ENCODE measurements at places on chromosomes 7 and 10.

- no peak for DNase-seq
Observed at GRCh38 chr10:82618007-82618406, 743.0 kb downstream of the NRG3 start.

GRCh38 chr7:36088553-36088952 lies 64.5 kb upstream of the EEPD1 start:
- no peak for DNase-seq

DNA sequence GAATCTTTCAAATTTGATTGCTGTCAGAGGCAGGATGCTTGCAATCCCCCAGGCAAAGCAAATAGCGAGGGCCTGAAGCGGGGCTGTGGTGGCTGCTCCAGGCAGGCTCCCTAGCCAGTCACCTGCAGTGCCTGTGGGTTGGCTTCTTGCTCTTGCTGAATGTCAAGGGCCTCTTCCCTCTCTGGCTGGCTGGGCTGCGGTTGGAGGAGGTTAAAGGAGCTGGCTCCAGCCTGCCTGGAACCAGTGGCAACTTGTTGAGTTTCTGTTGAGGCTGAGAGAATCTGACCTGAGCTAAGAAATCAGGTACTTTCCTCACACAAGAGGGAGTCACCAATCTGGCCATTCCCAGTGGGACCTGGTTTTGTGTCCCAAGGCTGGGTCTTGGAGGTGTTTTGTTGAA lies 134.7 kb downstream of the TMEM178B start:
- DNase-seq, result no peak

GRCh38 chr7:116984917-116985316 lies 31.6 kb downstream of the ST7 start:
- DNase-seq, result no peak

DNA sequence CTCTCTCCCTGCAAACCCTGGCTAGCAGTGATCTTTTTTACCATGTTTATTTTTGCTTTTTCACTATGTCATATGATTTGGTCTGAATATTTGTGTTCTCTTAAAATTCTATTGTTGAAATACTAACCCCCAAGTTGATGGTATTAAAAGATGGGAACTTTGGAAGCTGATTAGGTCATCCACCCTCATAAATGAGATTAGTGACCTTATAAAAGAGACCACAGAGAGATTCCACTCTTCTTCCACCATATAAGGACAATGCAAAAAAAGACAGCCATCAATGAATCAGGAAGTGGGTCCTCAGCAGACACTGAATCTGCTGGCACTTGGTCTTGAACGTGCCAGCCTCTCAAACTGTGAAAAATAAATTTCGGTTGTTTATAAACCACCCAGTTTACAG lies 112.8 kb upstream of the KCND2 start:
- DNase-seq, result no peak

DNA sequence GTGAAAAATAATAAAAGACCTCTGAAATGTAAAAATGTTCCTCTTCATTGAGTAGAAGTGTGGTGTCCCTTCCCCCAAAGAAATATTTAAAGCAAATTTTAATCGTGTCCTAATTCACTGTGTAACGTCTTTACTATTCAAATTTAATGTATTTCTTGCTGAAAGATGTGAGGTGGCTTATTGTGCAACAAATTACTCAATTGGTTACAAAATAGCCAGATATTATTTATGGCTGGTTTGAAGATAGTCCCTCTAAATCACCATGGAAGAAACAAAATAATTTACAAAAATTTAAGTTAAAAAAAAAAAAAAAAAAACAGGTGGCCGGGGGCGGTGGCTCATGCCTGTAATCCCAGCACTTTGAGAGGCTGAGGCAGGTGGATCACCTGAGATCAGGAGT lies 43.7 kb downstream of the DNAJC12 start:
- no peak for DNase-seq

- no peak for DNase-seq
Observed at GRCh38 chr10:84238909-84239308, 2.4 kb downstream of the LRIT1 start.

GRCh38 chr10:131422731-131423130 lies 111.2 kb upstream of the TCERG1L start:
- DNase-seq, result no peak

- no peak for DNase-seq
Observed at GRCh38 chr7:30926313-30926712, 14.7 kb downstream of the AQP1 start.

DNA sequence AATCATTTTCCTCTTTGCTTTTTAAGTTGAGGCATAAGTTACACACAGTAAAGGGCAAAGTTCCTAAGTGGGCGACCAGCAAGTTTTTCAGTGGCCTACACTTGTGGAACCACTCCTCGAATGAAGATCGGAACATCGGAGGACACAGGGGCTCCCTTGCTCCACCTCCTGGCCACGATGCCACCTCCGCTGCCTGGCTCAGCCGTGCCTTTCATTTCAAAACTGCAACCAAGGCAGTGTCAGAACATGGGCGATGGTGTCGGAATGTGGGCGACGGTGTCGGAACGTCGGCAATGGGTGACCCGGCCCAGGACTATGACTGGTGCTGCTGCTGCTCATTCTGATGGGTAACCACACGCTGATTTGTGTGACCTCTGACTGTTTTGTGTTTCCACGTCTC lies 9.6 kb upstream of the VIPR2 start:
- DNase-seq, result no peak

DNA sequence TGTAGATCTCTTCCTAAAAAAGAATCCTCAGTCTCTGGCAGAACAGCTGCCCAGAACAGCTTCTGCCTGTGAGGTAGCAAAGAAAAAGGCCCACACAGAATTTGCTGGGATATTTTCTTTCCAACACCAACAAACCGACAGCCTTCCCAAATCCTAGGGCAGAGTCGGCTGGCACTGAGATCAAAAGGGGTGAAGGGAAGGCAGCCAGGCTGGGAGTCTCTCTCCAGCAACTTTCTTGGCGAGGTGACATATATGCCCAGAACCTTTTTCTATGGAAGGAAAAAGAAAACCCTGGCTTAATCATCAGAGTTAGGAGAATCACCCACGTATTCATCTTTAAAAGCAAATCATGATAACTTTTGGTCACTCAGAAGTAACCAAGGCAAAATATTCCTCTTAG lies 279.6 kb downstream of the DNAJB6 start:
- DNase-seq, result no peak

DNA sequence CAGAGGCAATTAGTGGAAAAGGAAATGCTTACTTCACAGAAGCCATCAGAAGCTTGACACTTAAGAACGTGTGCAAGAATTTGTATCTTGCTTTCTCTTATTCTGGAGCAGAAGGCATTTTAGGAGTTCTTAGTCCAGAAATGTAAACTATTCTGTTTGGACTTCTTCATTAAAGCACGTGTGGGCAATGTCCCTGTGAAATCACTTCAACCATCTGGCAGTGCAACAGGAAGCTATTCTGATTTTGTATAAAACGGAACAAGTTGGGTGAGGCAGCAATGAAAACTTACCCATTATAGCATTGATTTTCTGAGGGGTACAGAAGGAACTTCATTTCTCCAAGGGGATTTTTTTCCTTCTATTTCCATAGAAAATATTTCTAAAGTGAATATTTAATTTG lies 21.3 kb upstream of the ARHGAP21 start:
- DNase-seq, result no peak

GRCh38 chr10:17236468-17237148 lies 8.6 kb downstream of the VIM start:
- no peak for DNase-seq

DNA sequence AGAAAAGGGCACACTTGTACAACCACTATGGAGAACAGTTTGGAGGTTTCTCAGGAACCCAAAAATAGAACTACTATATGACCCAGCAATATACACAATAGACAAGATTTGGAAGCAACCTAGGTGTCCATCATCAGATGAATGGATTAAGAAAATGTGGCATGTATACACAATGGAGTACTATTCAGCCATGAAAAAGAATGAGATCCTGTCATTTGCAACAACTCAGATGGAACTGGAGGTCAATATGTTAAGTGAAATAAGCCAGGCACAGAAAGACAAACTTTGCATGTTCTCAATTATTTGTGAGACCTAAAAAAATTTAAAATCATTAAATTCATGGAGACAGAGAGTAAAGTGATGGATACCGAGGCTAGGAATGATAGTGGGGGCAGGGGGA lies 118.8 kb downstream of the ZNF467 start:
- no peak for DNase-seq

GRCh38 chr10:60031664-60032063 lies 125.3 kb upstream of the CCDC6 start:
- no peak for DNase-seq

GRCh38 chr7:82335927-82336326 lies 107.7 kb downstream of the CACNA2D1 start:
- DNase-seq, result no peak

DNA sequence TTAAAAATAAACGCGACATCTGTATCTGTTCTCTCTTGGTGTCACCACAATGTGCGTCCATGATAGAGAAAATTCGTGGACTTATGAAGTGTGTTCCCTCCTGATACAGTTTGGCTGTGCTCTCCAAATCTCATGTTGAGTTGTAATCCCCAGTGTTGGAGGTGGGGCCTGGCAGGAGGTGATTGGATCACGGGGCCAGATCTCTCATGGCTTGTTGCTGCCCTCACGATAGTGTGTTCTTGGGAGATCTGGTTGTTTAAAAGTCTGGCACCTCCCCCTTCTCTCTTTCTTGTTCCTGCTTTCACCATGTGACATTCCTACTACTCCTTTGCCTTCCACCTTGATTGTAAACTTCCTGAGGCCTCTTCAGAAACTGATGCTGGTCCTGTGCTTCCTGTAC lies 229.4 kb upstream of the MYO3A start:
- no peak for DNase-seq

GRCh38 chr7:130008941-130009847 lies 42.0 kb downstream of the ZC3HC1 start:
- no peak for DNase-seq

- no peak for DNase-seq
Observed at GRCh38 chr10:88660598-88660884, 3.7 kb upstream of the LIPF start.

DNA sequence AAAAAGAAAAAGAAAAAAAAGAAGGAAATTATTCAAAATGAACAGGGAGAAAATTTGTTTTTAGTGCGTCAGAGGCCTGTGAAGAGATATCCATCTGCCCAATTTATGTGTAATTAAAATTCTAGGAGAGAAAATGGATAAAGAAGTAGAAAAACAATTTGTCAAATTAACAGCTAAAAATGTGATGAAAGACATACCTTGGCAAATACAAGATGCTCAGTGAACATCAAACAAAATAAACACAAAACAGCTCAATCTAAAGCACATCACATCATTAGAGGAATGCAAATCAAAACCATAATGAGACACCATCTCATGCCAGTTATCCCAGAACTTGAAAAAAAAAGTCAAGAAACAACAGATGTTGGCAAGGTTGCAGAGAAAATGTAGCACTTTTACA lies 472.8 kb downstream of the PAXIP1 start:
- DNase-seq, result no peak

DNA sequence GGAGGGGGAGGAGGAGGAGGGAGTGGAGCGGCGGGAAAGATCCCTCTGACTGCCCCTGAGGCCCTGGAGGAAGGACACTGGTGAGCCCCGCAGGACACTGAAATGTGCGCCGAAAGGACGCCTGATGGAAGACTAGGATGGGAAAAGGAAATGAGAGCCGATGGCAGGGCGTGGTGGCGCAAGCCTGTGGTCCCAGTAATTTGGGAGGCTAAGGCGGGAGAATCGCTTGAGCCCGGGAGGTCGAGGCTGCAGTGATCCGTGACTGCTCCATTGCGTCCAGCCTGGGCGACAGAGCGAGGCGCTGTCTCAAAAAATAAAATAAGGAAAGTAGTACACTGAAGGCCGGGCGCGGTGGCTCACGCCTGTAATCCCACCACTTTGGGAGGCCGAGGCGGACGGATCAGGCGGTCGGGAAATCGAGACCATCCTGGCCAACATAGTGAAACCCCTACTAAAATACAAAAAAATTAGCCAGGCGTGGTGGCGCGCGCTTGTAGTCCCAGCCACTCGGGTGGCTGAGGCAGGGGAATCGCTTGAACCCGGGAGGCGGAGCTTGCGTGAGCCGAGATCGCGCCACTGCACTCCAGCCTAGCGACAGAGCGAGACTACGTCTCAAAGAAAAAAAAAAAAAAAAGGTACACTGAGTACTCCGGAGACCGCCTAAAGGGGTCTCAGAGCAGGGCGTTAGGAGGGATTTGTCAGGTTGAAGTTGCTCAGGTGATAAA lies 561 bp upstream of the HNRNPF start:
- no peak for DNase-seq

GRCh38 chr10:113099431-113100183 lies 149.6 kb downstream of the TCF7L2 start:
- no peak for DNase-seq

GRCh38 chr7:73986158-73986631 lies 41.8 kb upstream of the ELN start:
- no peak for DNase-seq

GRCh38 chr10:74093530-74094164 lies 57.0 kb downstream of the AP3M1 start:
- no peak for DNase-seq

GRCh38 chr10:23070913-23071218 lies 24.5 kb upstream of the MSRB2 start:
- DNase-seq, result no peak

DNA sequence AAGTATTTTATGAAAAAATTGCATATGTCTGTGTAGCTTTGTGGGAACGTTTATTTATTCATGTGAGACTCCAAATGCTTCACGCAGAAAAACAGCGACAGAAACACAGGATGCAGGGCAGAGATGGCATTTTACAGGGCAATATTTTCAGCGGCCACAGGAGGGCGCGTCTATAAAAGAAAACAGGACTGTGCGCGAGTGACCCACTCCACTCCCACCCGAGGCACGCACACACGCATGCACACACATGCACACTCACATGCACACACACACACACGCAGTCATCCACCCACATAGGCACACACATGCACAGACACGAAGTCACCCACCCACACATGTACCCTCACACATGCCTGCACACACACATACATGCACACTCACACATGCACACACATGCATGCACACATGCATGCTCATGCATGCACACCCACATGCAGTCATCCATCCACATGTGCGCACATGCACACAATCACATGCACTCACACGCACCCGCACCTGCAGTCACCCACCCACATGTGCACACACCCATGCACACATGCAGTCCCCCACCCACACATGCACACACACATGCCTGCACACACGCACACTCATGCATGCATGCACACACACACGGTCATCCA lies 96.3 kb downstream of the DNAJB6 start:
- no peak for DNase-seq

DNA sequence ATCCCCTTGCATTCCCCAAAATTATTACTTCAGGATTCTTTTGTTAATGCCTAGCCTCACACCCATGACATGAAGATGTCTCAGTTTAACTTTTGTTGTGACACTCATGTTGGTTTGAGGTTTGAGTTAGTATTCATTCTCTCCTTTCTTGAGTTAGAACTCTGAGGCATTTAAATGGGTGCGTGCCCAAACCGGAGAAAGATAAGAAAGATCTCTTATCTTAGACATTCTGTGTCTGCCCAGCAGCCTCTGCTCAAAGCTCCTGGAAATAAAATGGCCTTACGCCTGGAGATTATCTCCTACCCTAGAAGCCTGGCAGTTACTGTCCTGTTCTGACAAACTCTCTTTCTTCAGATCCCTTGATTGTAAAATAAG lies 26.3 kb downstream of the WBP1L start:
- no peak for DNase-seq

All from iPS DF 6.9 (cell line).